ENCODE measurements at places on chromosomes 1 and 21.

DNA sequence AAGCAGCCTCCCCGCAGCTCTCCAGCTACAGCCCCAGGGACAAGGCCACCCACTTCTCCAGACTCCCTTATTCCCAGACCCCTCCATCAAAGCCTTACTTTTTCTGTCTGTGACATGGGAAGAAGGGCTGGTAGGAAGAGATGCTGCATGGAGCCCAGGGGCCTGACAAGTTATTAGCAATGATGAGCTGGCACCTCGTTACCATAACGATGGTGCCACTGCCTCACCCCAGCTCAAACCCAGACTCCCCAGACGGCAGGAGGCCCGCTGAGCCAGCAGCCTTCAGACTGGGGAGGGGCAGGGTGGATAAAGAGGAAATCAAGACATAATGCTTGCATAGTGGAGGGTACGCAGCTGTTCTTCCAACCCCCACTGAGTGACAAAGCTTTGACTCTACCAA lies 3.3 kb downstream of the DLGAP3 start:
- no peak for DNase-seq

GRCh38 chr1:16153999-16154673 lies 1.7 kb downstream of the EPHA2 start:
- DNase-seq: no peak

GRCh38 chr1:205261946-205262691 lies 34.4 kb downstream of the TMCC2 start:
- DNase-seq: no peak

DNA sequence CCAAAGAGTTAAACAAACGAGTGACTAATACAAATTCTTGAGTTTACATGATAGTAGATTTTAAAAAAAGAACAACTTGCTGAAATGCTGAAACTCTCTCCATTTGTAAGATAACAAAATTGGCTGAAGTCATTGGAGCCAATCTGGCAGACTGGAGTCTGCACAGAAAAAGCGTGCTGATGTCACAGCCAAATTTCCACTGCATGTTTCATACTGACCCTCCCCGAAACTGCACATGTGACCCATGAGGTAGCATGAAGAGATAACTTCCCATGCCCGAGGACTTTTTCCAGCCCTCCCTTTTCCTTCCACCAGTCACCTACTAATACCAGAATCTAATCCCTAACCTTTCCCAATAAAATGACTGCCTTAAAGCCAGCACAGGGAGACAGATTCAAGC lies 1.2 kb upstream of the LELP1 start:
- DNase-seq: no peak

- peak; percentile 66 for DNase-seq
Measured at GRCh38 chr1:209787551-209787950, 3.2 kb upstream of the C1orf74 start.

- no peak for DNase-seq
Measured at GRCh38 chr1:10080523-10080922, 47.8 kb downstream of the UBE4B start.

- no peak for DNase-seq
Measured at GRCh38 chr1:230790026-230790425, 42.8 kb downstream of the CAPN9 start.

DNA sequence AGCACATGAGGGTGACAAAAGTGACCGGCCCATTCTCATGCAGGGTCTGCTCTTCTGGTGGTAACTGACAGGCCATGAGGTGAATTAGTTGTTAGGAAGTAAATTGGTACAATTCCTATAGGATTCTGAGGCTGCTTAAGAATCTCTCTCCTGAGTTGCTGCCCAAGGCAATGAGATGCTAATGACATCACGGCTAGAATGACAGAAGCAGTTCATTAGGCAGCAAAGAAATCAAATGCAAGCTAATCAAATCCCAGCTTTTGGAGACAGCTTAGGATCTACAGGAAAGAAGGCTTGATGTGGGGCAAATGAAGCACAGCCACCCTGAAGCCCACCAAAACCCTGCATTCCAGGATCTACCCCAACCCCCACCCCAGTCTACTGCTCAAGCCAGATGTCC lies 265.2 kb downstream of the ASTN1 start:
- no peak for DNase-seq

GRCh38 chr21:42384156-42384945 lies 11.5 kb downstream of the TMPRSS3 start:
- no peak for DNase-seq

DNA sequence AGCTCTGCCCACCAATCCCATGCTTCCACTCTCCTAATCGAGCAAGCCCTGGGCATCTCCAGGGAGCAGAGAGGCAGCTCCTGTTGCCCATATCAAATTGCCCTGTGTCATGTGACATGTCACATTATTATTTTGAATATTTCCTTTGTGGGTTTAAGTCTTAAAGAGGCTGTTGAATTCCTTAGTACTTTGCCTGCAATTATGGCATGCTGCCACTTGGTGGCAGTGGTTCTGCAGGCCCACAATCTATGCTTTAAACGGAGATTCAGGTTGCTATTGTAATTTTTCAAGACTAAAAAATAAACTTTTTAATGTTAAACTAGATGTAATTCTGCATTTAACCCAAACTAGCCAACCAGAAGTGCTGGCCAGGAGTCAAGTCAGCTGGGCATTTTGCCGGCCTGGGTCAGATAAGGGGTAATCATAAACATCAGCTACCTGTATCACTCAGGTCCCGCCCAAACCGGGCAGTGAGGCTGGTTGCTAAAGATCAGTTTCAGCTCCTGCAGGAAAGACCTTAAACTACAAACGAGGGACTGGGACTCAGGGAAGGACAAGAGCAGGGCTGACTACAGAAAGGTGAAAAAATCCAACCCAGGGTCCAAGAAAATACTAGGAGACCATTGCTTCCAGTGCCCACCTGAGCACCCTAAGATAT lies 37.3 kb upstream of the ARHGEF16 start:
- DNase-seq: no peak

- DNase-seq: no peak
Measured at GRCh38 chr1:16882986-16883385, 12.8 kb upstream of the RNU1-2 start.

- DNase-seq: peak; percentile 34
Measured at GRCh38 chr1:232875536-232875935, 70.3 kb downstream of the MAP10 start.

DNA sequence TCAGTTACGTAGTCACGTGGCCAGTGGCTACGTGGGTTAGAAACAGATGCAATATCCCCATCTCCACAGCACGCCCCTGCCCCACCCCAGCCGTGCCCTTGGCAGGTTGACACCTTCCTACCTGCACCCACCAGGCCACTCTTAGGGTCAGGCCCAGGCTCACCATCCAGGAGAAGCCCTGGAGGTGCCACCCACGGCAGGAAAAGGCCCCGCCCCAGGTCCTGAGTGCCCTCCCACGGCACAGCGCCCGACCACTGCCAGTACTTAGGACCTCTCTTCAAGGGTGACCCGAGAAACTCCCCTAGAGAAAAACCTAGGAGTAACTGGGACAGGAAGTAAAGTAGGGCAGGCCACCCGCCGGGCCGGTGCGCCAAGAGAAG lies 1.5 kb downstream of the C1orf35 start:
- no peak for DNase-seq

DNA sequence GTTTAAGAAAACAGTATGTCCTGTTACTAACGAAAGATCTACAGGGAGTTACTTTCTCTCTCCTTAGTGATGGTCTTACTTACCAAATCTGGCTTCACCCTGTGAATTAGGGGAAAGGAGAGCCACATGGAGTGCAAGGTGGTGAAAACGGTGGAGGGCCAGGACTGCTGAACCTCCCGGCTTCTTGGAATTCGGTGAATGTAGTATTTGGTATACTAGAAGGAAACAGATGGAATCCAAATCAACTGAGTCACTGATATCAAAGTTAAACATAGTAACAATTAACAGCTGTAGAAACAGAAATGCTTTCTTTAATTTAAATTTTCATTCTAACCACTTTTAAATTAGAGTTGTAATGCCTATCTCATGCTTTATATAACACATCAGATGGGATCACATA lies 45.7 kb downstream of the ALG14 start:
- DNase-seq: no peak

DNA sequence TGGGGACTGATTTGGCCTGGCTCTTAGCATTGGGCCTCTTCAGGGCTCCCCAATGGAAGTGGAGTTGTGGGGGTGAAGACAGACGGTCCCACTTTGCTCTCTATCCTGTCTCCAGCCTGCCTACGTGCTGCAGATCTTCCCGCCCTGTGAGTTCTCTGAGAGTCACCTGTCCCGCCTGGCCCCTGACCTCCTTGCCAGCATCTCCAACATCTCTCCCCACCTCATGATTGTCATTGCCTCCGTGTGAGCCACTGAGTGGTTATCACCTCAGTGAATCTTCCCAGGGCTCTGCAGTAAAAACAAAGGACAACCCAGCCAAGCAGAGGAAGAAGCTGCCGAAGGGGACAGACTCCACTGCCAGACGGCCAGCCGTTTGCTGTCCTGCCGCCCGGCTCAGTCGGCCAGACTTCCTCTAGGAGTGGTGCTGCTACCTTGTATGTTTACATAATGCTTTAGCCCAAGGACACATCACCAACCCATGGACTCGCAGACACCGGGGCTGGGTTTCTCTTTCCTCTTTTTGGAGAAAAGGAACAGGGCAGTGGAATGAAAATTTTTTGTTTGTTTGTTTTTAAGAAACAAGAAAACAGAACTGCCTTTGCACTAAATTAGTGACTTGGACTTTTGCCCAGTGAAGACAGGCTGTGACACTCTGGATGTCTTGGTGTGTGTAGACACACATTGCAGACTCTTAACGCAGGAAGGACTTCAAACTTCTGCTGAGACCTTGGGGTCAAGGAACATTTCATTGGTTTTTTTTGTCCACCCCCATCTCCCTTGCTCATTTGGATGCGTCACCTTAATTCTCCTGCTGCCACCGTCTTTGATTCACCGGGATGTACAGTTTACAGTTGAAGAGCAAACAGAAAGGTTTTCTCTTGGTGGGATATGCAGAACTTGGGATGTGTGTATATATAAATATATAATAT lies 36.5 kb downstream of the ZBTB17 start:
- no peak for DNase-seq

DNA sequence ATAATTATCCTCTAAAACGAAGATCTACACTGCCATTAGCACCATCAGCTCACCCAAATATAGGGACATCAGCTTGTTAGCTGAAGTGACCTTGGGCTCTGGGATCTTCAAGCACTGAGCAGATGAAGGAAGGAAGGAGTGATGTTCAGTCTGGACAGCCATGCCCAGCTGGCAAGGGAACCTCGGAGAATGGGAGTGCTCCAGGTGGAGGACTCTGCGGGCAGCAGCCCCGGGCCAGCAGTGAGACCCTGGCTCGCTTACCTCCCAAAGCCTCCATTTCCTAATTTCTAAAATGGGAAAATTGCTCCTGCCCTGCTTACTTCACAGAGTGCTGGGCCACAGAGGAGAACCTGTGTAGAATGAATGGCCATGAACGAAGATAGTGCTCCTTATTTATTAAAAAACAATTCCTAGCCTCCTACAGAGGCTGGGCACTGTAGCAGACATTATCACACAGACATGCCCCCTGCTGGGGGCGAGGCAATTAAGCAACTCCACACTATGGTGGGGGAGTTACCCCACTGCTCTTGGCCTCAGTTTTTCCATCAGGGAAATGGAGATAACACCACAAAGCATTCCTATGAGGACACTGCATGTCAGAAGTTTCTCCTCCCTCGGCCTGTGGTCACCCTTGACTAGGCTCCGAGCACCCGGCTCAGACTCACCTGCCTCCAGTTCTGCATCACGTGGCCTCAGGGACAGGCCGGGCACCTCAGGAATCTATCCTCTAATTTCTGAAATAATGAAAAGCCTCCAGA lies 117.6 kb downstream of the KCNN3 start:
- DNase-seq: no peak

GRCh38 chr21:18356801-18357200 lies 46.8 kb downstream of the TMPRSS15 start:
- no peak for DNase-seq
